ENCODE measurements at places on chromosomes 5 and 9.

DNA sequence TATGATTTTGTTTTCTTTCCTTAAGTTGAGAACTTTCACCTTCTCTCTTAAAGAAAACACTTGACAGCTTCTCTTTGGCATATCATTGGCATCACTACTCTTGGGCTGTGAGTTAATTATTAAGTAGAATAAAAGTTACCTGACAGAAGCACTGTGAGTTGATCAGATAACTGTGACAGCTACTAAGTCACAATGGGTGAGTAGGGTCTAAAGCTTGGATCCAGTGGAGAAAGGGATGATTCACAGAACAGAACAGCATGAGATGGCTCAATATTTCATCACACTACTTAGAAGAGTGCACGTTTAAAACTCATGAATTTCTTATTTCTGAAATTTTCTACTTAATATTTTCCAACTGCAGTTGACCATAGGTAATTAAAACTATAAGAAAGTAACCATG, 268.5 kb upstream of the NMUR2 start:
- DNase-seq = no peak

DNA sequence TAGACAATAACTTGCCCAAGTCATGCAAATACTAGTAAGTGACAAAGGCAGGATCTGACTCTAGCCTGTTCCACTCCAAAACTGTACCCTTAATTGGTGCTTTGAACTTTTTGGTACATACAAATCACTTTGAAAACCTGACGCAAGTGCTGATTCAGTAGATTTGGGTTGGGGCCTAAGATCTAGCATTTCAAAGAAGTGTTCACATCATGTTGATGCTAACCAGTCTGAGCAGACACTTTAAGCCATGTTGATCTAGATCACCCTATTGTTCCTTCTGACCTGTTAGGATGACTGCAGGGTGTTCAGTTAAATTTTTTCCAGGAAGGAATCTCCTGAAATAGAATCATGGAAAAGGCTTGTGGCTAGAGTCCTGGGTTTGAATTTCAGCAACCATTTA, 57.7 kb upstream of the CPEB4 start:
- no peak for DNase-seq

DNA sequence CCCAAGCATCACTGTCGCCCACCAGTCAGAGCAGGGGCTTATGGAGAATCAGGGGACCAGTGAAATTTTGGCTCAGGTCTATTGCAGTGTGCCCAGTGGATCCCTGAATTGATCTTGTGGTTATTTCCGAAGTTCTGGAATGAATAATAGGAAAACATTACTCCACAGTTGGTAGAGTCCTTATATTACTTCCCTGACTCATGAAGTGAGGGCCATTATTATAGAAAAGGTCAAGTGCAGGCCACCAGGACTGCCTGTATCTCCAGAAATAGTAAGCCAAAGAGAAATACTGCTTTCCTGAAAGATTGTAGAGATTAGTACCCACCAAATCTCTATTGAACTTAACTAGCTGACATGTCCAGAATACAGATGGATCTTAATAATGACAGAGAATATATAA, 335.0 kb downstream of the NPR3 start:
- no peak for DNase-seq

DNA sequence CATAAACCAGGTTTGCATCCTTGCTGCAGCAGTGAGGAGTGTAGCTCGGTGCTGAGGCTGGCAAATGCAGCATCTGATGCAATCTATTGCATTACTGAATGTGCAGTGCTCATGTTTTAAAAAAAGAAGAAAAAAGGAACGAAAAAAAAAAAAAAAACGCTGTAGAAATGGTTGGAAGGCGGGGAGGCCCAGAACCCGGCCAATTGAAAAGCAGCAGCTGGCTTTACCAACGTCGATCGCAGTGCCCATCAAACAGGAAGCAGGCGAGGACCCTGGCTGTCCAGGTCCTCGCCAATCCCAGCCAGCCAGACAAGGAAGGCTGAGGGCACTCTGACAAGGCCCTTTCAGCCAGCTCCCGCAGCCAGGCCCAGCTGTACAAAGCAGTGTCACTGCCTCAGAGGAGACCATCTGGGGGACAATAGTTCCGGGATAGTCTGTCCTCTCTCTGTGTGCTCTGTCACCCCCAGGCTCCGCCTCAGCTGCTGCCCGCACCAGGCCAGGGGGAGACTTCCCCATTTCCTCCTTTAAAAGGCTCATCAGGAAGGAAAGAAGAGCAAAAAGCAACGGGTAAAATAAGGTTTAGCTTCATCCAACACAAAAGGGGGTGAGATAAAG, 21.8 kb upstream of the CPEB4 start:
- DNase-seq = no peak

Data from right forelimb (tissue), 1 donor.